SK-N-SH treated with all-trans-retinoic acid at 6 μM for 48 hours (cell line): ENCODE measurements at places on chromosomes 16 and 17.
A peak's percentile ranks its signal among the peaks of the same experiment; 100 is the strongest.

DNA sequence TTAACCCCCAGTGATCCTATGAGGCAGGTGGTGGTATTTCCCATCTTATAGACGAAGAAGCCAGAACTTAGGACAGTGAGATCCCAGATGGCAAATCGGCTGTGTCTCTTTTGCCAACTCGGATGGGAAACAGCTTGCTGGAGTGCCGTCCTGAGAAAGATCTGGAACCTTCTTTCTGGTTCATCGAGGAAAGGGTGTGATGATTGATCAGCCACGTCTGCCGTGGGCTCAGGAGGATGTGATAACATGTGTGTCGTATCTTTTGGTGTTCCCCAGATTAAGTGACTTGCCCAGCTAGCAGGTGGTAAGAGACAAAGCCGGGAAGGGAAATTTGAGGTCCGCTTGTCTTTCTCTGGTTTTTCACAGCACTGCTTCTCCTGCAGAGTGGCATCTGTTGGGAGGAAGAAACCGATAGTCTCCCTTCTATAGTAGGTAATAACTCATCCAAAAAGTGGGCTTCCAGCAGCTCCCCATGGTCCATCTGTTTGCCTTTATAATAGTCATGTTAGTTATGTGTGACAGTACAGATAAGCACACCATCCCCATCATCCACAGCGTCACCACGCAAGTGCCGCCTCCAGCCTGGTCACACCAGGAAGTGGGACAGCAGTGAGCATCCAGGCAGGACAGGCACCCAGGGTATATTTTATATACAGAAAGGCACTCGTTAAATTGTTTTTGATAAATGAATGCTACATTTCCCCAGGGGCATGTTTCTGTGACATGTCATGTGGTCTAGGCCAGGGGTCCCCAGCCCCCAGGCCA lies 175.5 kb downstream of the KATNIP start:
- no peak for ATAC-seq

DNA sequence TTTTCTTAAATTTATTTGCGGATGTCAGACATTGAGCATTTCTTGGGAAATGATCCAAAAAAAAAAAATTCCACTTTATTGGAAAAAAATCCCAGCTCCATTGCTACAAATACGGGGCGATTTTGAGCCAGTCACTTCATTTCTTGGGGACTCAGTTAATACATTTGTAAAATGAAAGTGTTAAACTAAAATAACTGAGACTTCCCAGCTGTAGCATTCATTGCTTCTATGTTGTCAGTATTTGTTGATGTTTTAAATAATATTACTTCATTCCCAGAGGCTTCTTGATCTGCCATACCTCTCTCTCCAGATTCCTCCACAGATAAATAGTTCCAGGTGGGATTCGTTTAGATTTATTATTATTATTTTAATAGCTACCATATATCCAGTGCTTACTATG lies 77.1 kb upstream of the HS3ST3A1 start:
- ATAC-seq, result no peak

- no peak for ATAC-seq
Measured at GRCh38 chr16:54245788-54246453, 40.7 kb downstream of the IRX3 start.

- ATAC-seq, result no peak
Measured at GRCh38 chr16:66458292-66458691, 31.2 kb downstream of the BEAN1 start.

GRCh38 chr16:19583665-19584300 lies 28.3 kb downstream of the VPS35L start:
- ATAC-seq, result peak; percentile 87

DNA sequence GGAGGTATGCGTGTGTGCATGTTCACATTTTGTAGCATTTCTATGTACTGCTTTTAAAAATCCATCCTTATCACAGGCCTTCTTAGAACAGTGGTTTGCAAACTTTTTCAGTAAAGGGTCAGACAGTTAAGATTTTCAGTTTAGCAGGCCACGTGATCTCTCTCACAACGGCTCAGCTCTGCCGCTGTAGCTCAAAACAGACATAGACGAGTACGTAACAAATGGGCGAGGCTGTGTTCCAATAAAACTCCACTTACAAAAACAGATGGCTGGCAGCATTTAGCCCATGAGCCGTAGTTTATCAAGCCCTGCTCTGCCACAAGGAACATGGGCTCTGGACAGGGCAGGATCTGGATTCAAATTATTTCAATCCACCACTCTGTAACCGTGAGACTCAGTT lies 141.8 kb downstream of the XYLT1 start:
- ATAC-seq, result no peak
